ENCODE measurements at places on chromosomes 16 and 17.

- DNase-seq, result no peak
Observed at GRCh38 chr16:66204756-66205155, 161.7 kb upstream of the CDH5 start.

- DNase-seq, result no peak
Observed at GRCh38 chr16:56792967-56793366, 63.0 kb downstream of the NUP93 start.

GRCh38 chr17:33948309-33948708 is 306.8 kb upstream of the CCL2 start:
- no peak for DNase-seq

DNA sequence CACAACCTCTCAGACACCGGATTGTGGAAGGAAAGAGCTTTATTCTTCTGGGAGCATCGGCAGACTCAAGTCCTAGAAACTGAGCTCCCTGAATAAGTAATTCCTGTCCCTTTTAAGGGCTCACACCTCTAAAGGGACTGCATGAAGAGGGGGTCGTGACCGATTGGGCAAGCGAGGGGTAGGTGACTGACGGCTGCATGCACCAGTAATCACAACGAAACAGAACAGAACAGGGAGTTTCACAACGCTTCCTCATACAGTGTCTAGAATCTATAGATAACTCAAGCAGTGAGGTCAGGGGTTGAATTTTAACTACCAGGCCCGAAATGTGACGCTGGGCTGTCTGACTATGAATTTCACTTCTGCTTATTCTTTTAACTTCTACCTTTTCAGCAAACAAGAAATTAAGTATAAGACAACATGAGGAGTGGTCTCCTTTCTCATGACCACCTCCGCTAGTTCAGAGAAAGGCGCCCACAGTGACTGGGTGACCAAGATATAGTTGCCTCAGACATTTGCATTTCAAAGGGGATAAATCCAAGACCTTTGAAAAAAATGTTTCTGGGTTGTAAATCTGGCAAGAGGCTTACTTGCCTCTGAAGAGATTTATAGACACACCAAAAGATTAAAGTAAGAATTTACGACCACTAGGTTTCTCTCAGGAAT is 88.4 kb upstream of the ATF7IP2 start:
- peak; percentile 72 for DNase-seq

DNA sequence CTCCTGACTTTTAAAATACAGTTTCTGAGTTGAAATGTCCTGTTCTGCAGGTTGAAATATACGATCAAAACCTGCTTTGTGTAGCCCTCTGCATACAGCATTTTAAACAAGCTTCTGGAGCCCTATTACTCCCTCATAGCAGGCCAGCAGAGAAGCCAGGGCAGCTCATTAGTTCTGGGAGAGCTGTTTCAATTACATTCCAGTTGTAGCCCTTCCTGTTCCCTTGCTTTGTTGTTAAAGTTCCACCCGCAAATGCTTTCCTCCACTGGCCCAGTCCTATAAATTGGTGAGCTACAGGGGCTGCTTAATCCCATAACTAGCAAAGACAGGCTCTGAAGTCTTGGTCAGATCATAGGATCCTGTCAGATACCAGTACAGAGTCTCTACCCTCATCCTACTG is 162.5 kb downstream of the SLC39A11 start:
- no peak for DNase-seq

GRCh38 chr17:6455321-6455705 is 11.1 kb downstream of the PIMREG start:
- no peak for DNase-seq

DNA sequence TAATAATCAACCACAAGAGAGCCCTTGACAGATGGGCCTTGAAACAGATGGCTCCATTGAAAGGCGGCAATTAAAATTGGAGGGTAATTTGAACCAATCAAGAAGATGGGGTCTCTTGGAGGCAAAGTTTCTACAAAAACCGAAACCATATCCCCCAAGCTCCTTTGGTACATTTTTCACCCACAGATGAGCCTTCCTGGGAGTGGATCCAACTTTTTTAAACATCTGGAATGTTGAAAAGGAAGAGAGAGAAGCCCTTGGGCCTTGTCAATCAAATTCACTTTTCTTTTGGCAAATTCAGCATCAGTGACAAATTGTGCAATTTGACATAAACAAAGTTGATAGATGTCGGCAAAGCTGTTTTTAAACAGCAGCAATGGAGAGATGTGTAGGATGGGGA is 13.2 kb upstream of the NUP93 start:
- DNase-seq, result no peak

DNA sequence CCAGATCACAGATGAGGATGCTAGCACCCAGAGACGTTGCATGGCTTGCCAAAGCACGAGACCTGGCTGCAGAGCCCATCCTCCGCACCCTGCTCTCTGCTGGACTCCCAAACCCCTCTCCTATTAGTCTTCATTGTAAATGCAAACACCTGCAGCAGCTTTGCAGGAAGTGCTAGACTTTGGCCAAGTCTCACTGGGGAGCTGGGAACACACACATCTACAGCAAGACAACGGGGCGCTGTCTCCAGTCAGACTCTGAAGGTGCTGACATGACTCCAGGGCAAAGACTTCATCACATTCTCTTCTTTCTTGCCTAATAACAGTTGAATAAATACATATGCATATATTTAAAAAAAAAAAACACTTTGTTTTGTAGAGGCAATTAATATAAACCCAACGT is 43.8 kb downstream of the CYTH1 start:
- no peak for DNase-seq

- no peak for DNase-seq
Observed at GRCh38 chr16:57238682-57239081, 6.4 kb upstream of the ARL2BP start.
